ENCODE measurements at places on chromosomes 4 and X. TPM values are rescaled to one million over a fixed set of nuclear protein-coding genes. Genes with fewer than 3 reads are reported as not detected.

- no peak for DNase-seq
Observed at GRCh38 chr4:113921089-113921794, 58.2 kb downstream of the ARSJ start.

DNA sequence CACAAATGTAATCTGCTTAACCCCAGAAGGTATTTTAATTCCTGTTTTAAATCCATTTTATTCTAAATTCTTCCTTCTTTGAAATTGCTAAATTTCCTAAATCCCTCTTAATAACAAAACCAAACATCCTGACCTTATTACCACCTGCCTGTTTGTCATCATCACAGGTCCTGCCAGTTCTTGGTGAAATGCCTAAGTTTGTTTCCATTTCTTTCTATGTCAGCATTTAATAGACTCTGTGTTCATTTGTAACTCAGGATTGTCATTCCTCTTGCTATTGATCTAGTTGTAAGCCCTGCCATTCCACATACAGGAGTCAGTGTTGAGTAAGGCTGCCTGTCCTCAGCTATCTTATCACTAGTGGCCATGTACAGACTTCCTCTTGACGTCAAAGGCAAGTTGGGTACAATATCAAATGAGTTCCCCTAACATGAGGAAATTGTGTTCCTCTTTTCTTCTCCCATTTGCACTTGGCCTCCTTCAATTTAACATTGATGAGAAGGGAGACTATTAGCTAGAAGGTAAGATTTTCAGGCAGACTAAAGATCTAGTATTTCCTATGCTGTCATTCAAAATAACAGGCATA, 440.1 kb downstream of the AFF2 start:
- no peak for DNase-seq

DNA sequence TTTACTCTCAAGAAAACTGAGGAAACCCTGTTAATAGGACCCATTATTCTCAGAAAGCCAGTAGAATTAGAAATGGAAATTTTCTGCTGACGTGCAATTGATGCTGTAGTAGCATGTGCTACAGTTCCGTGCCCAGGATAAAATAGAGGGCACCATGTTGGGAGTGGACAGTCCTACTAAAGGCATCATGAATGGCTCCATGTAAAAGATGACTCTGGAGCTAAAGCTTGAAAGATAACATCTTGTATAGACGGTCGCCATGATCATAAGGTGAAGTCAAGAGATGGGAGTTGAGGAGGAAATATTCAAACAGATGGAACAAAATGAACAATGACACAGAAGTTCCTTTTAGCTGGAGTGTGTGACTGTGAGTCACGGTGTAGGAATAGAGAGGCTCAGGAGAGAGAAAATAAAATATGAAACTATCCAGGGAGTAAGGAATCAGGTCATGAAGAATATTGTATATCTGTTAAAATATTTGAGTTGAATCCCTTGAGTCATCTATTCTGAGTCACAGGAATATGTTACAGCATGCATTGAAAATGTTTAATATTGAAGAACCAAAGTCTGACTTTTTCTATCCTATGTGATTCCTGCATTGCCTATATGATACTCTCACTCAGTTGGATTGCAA, 31.8 kb downstream of the ANXA10 start:
- DNase-seq: no peak

DNA sequence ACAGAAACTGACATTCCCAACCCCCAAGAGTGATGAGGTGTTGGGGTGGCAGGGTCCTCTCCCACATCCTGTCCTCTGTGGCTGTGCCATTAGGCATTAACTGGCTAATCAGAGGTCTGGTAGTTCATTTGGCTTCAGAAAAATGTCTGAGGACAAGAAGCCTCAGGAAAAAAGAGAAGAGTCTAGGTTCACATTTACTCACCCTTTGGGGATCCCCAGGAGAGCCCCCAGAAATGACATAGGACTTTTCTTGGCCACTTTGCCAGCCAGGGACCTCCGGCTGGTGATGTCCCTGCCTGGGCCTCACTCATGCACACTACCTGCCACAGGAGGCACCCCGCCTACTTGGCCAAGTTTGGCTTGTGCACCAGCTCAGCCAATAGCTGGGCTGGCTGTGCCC, 173.0 kb downstream of the RBM46 start:
- no peak for DNase-seq

GRCh38 chrX:151703487-151703886, 8.2 kb downstream of the PRRG3 start:
- DNase-seq: peak; percentile 64

BTK gene
- polyA plus RNA-seq: 0.88 TPM

SMIM10 gene
- 12.6 TPM for polyA plus RNA-seq

DNA sequence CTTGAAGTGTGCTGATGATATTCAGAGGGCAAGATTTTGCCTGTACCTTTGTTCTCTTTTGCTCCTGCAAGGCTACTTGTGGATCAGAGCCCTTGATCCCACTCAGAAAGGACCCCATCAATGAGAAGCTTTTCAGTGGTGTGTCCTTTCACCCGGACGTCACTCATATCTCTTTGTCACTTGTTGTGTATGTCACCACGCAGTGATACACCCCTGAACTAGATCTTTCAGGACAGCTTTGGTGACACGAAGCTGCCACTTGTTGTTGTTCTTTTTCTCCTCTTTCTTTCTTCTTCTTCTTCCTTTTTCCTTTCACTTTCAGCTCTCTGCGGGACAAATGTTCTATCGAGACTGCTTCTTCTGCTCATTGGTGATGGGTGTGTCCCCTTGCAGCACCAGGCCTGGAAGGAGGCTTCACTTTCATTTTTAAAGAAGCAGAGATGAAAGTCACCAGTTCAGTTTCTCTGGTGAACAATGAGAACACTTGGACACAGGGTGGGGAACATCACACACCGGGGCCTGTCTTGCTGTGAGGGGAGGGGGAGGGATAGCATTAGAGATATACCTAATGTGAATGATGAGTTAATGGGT, 83.6 kb downstream of the NBDY start:
- no peak for DNase-seq

- DNase-seq: no peak
Observed at GRCh38 chr4:157521906-157522305, 301.4 kb downstream of the GRIA2 start.

DNA sequence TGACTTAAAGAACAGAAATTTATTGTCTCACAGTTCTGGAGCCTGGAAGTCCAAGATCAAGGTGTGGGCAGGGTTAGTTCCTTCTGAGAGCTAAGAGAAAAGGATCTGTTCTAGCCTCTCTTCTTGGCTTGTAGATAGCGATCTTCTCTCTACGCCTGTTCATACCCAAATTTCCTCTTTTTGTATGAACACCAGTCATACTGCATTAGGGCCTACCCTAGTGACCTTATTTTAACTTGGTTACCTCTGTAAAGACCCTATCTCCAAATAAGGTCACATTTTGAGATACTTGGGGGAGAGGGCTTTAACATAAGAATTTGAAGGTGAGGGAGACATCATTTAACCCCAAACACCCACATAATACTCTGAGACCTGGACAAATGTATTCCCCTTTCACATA, 55.6 kb upstream of the SPP1 start:
- DNase-seq: no peak

DNA sequence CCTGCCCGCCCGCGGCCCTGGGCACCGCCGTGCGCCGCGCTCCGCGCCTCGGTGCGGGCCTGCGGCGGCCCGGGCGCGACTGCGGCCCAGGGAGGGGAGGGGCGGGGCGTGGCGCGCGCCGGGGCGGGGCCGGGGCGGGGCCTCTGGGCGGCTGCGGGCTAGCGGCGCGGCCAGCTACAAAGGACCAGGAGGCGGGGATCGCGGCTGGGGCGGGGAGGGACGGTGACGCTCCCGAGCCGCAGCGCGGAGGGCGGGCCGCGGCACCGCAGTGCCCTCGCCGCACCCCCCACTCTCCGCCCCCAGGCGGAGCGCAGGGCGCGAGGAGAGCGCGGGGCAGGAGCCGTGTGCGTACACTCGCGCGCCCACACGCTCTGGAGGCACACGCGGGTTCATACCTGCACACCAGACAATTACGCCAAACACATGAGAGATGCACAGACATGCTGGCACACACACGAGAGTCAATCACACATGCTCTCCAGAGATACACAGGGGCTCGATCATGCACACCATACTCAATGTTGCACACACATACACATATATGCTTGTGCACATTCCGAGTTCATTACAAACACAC, at the start of gene CRMP1:
Gene CRMP1 (minus strand): TSS at position 83 of the 577 bp plus-strand sequence. CDS start 117 bp downstream, outside the sequence.
- DNase-seq: no peak

DNA sequence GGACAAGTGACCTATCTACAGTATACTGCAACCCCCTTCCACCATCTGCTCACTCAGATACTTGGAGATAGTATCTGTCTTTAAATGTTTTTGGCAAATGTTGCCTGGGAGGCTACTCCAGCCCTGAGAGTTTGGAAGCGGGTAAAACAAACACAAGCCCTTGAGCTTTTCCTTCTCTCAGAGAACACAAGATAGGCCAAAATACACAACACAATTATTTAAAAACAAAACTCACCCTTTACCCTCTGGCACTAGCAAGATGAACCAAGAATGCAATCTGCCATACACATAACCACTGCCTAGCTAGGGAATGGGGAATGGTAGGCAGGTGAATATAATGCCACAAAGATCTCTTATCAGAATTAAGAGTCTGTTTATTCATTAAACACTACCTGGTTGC, 324.7 kb upstream of the FAM47C start:
- DNase-seq: no peak

- no peak for DNase-seq
Observed at GRCh38 chr4:117455088-117455487, 369.7 kb upstream of the TRAM1L1 start.

All from right cardiac atrium (tissue), 5 donors.